Amniotic stem cell (primary cell): ENCODE measurements at places on chromosomes 3 and 15.

GRCh38 chr15:29651476-29652233, 170.6 kb downstream of the TJP1 start:
- DNase-seq, result no peak

GRCh38 chr3:22621205-22621809, 581.8 kb upstream of the UBE2E2 start:
- DNase-seq, result no peak

DNA sequence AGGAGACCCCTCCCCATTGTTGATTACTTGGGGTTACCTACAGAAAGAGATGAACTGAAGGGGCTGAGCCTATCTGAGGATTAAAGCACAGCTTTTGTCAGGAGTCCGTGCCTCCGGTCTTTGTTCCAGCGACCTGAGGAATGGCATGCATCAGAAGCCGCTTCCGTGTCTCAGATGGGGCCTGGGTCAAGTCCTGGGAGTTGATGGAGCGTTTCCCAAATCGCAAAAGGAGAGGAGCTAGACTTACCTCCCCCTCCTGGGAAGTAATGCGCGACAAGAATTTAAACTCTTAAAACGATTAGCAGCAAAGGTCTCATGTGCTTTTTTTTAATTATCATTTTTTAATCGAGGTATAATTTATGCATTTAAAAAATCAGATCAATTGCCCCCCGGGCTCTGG, 983 bp upstream of the ALDH1A3 start:
- DNase-seq, result no peak

GRCh38 chr3:78871048-78871447, 896.8 kb downstream of the ROBO1 start:
- DNase-seq, result no peak
